Stimulated activated CD4-positive, alpha-beta T cell treated with anti-CD3 and anti-CD28 coated beads, TNF-alpha, amount 100 ng/mL, for 24 hours (primary cell): ENCODE measurements at places on chromosomes 16 and 17.

- no peak for DNase-seq
Measured at GRCh38 chr16:78878570-78878969, 722.0 kb downstream of the MAF start.

- no peak for DNase-seq
Measured at GRCh38 chr16:23682181-23682580, 3.5 kb downstream of the PLK1 start.

DNA sequence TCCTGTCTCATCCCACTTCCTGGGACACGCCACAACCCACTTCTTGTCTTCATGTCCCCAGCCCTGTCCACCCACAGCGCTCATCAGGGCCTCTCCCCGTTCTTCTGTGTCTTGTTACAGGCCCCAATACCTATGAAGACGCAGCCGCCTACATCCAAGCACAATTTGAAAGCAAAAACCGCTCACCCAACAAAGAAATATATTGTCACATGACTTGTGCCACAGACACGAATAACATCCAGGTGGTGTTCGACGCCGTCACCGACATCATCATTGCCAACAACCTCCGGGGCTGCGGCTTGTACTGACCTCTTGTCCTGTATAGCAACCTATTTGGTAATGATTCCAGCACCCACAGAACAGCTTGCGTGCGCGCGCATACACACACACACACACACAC is 70.6 kb downstream of the AMFR start:
- no peak for DNase-seq

- DNase-seq: no peak
Measured at GRCh38 chr16:46774743-46775177, 26.6 kb upstream of the MYLK3 start.

DNA sequence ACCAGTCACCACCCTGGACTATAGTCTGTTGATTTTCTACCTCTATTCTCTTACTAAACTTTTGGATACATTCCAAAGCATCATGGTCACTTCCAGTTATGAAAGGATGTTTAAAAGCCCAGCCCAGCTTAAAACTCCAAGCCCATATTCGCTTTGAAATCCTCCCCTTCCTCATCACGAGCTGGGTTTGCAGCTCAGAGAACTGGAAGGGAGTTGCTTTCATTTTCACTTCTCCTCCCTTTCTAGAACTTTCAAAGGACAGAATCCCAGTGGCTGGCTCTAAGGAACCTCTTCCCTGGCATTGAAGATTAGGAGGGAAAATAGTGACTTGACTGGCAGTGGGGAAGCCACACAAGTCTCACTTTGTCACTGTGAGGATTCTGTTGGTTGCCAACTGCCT is 100.1 kb upstream of the DYNLRB2 start:
- DNase-seq: no peak

DNA sequence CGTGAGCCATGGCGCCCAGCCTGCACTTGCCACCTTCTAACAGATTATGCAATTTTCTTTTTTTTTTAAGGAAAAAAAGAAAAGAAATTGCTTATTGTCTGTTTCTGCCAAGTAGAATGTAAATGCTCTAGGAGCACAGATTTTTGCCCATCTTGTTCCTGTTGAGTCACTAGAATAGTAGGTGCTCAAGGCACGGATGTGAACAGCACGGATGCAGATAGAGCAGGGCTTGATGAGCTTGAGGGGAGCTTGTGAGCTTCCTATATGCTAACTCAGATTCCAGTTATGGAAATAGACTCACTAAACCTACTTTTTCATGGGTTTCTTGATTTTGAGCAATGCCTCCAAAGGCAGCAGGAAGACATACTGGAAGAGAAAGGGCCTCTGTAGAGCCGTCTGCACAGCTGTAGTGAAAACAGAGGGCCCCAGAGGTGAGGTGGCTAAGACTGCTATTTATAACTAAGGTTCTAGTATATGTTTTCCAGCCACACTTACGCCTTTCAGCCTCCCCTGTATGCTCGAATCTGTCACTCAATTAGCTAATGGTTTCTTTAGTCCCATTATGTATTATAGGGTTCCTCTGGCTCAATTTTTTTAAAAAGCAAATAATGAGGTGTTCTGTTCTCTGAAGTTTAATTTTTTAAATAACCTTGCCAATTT is 72.8 kb downstream of the WWP2 start:
- no peak for DNase-seq

GRCh38 chr17:62162898-62163297 is 97.8 kb upstream of the MED13 start:
- no peak for DNase-seq

DNA sequence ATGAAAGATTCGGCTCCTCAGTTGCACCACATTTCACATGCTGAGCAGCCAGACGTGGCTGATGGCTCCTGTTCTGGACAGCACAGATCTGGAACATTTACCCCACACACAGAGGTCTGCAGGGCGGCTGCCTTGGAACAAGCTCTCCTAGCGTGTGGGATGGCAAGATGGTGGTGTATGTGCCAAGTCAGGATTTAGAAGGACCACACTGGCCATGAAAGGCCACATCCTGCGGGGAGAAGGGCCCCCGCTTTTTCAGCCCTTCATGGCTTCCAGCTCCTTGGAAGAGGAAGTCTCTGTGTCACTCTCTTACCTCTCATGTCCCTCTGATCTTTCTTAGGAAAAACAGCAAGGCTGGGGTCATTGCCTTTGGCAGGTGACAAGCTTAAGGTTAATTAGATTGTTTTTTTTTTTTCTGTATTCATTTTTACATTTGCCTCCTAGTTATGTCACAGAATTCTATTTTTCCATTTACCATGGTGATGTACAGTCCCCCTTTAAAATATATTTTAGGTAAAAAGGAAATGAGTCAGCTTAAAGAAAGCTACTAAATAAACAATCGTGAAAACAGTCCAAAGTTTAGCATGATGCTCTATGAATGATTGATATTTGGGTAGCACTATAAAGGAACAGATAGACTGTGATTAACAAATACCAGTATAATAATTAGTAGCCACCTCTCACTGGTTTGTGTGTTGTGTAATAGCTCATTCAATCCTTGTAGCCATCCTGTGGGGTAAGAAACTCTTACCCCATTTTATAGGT is 396.6 kb downstream of the CPPED1 start:
- no peak for DNase-seq

GRCh38 chr16:76900285-76901263 is 290.4 kb upstream of the MON1B start:
- no peak for DNase-seq

DNA sequence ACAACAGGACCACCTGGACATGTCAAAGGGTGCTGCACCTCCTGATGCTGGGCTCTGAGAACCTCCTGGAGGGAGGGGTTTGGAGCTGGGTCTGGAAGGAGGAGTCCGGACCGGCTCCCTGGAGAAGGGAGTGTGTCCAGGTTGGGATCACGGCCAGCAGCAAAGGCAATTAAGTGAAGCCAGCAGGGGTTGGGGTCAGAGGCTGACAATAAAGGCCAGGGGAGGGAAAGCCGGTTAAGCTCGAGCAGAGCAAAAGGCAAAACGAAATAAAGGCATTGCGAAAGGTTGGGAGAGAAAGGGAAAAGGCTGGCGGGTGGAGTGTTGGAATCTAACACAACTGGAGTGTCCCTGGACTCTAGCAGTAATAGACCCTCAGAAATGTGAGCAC is 992 bp upstream of the CACNG4 start:
- no peak for DNase-seq

DNA sequence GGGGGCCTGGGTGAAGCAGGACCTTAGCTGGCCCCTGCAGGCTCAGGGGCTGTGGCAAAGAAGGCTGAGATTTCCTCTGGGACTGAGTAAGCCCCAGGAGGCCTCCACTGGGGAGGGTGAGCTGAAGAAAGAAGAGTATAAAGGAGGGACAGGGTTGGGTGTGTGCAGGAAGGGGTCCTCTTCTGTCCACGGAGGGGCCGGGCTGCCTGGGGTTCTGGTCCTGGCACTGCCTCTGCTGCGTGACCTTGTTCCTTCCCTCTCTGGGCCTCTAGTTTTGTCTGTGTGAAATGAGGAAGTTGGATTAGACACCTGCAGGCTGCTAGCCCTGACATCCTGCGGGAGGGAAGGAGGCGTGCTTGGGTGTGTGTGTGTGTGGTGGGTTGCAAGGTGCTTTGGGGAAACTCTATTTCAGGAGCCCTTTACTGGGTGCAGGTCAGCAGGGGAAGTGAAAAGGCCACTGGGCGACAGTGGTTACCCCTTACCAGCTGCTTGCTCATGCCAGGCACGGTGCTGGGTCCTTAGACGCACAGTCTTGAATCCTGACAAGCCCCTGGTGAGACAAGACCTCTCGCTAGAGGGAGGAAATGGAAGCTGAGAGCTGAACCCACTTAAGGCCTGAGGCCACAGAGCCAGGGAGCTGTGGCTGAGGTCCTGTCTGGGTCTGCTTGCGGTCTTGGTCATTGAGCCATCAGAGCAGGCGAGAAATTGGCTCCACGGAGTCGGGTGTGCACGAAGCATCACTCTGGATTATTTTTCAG is 60.7 kb downstream of the OR1D5 start:
- no peak for DNase-seq

DNA sequence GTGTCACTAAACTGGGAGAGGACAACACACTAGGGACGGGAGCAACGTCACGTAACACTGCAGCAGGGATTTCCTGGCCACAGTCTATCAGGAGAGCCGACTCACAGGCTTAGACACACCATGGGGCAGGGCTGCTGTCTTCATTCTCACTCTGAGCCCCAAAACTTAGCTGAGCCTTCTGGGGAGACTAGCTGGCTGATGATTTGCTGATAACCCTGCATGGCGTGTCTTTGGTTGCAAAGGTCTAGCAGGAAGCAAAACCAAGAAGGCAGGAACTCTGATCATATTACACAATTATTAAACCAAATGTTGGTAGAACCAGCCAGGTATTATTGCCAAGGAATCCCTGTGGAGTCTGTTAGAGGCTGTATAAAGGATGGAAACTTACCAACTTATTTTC is 345.0 kb downstream of the SLC39A11 start:
- no peak for DNase-seq

- DNase-seq: no peak
Measured at GRCh38 chr16:53123747-53124146, 69.0 kb downstream of the CHD9 start.

DNA sequence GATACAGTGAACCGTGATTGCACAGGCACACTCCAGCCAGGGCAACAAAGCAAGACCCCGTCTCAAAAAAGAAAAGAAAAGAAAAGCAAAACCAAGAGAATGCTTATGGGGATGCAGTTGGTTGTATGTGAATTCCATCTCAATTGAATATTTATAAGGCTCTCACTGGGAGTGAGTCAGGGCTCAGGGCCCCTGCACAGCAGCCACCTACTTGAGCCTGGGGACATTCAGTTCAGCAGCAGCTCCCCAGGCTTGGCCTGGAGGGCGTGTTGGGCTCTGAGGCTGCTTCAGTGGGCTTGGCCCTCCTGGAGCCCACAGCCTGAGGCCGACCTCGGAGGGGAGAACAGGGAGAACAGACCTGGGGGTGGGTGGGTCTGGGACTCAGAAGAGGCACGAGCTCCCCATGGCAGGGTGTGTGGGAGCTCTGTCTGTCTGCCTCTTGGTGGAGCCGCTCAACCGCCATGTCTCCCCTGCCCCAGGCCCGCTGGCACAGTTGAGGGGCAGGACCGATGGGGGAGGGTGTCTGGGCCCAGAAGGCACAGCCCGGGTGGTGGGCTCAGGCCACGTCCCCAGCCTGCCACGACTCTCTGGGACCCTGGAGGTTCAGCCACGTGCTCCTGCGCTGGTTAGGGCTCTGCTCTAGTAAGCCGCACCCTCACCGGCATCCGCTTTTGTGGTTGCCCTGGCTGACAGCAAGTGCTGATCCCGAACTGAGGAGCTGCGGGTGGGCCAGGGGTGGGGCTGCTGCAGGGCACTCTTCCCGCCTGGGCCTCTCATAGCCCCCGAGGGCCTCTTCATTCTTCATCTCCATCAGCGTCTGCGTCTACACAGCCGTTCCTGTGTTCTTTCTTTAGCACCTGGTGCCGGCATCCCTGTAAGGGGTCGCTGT is 24.8 kb downstream of the ZFPM1 start:
- DNase-seq: no peak

- DNase-seq: no peak
Measured at GRCh38 chr16:50522324-50522723, 25.9 kb upstream of the NKD1 start.

DNA sequence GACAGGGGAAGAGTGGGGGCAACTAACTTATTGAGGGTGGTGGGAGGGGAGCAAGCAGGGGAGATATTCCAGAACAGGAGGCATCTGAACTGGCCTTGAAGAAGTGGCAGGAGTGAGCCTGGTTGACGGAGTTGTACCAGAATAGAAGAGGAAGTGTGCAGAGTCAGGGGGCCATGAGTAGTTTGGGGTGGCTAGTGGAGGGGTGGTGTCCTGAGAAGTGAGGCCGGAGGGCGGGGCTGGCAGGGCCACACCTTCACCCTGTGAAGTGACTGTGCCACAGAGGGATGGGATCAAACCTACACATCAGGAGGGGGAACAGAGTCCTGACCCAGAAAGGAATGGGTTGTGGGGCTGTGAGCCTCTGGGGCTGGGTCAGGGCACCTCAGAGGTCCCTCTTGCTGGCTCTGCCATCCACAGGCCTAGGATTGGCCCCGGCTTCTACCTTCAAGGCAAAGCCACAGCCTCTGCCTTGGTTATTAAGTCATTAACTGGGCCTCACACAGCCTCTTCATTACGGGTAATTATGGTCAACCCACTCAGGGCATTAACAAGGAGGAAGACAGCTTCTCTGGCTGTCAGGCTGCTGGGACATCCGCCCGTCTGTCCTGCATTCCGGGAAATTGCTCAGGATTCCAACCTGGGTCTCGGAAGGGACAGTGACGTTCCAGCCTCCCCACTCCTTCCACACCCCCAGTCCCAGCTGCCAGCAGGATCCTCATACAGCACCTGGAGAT is 12.7 kb downstream of the SPNS2 start:
- no peak for DNase-seq

DNA sequence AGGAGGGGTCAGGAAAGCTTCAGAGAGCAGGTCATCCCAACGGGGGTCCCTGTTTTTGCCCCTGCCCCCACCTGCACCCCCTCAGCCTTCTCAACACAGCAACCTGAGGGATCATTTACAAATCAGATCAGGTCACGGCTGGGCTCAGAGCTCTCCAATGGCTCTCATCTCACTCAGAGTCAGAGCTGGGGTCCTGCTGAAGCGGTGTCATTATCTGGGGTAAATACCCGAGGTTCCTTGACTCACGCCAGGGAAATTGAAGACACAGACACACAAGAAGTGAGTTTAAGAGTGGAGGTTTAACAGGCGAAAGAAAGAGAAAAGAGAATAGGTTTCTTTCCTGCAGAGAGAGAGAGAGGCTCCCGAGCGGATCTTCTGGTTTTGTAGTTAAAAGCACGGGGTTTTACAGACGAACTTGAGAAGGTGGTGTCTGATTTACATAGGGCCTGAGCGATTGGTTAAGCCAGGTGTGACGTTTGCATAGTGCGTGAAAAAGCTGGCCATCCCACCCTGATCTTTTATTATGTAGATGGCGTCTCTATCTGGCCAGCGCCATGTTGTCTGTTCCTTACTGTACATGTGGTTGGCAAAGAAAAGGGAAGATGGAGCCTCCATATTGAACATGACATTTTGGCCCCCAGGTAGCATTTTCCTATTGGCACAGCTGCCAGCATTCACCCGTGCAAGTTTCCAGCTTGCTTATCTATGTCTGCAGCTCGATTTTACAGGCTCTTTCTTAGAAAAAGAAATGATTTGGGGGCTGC is 51.4 kb downstream of the WSB1 start:
- no peak for DNase-seq

DNA sequence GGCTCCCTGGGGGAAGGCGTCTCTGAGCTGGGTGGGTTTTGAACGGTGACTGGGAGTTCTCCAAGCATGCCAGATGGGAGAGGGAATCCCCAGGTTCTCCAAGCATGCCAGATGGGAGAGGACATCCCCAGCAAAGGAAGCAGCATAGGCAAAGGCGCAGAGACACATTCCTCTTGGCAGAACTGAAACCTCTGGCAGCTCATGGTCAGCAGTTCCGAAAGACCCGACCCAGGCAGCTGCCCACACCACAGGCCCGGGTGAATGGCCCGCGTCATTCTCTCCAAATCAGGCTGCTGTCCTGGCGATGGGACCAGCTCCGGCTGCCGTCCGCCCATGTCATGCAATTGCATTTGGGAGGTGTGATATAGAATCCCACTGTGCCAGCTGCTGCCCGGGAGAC is 8.0 kb downstream of the ZNF469 start:
- DNase-seq: no peak
